Inflammatory macrophage treated with lipopolysaccharide for 4 hours (primary cell): ENCODE measurements at places on chromosomes 1 and 21.

DNA sequence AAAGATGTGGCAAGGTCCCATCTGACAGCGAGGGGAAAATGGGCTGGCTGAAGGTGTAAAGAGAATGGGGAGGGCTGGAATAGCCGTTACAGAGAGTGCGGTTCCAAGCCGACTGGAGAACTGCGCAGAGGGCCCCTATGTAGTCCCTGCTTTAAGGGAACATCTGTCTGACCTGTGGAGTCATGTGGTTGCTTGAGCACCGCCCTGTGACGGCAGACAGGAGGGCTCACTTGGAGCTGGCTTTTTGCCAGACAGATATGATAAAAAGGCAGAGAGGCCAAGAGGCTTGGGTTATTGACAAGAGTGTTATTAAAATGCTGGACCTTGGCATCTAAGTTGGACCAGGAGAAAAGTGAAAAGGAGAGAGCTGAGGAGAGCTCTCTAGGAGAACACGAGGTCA is 5.9 kb upstream of the PTPRF start:
- DNase-seq: no peak

- no peak for DNase-seq
Measured at GRCh38 chr1:119472819-119473175, 34.2 kb upstream of the HSD3B1 start.

DNA sequence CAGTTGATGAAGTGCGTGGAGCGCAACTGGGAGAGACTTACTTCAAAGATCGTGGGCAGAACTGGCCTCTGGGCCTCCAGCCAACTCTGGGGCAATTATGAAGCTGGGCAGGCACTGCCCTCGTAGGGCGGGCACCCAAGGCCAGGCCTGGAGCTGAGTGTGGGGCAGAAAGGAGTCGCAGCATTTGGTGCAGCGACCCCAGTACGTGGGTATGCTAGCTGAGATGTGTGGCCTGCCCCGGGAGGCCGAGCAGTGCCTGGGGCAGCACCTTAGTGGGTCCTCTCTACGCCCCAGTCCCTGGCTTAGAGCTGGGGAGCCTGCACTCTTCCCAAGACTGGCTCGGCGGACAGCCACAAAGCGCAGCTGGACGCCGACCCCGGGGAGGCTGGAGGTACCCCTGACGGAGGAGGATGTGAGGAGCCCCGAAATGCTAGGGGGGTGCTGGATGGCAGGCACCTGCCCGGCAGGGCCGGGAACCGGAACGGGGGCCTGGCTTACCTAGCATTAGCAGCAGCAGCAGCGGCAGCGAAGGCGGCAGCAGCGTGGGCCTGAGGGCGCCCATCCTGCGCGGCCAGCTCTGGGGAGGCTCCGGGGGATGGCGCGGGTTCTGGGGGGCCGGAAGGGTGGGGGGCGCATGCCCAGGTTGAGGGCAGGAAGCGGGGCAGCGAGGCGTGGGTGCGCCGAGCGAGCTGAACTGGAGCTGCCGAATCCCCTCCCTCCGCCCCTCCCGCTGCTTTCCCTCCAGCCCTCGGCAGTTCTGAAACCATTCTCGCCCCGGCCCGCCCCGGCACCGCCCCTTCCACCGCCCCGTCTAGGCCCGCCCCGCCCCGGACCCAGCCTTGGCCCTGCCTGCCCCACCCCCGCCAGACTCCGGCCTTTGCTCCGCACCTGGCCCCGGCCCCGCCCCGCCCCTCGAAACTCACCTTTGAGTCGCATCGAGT is at the start of gene IGSF8:
TSS of gene IGSF8 (minus strand) at position 709 of the 941 bp plus-strand sequence. CDS start at position 562, 147 bp downstream.
- DNase-seq: peak; percentile 75

GRCh38 chr1:152654110-152654509 is 9.1 kb upstream of the LCE2D start:
- DNase-seq: peak; percentile 55

DNA sequence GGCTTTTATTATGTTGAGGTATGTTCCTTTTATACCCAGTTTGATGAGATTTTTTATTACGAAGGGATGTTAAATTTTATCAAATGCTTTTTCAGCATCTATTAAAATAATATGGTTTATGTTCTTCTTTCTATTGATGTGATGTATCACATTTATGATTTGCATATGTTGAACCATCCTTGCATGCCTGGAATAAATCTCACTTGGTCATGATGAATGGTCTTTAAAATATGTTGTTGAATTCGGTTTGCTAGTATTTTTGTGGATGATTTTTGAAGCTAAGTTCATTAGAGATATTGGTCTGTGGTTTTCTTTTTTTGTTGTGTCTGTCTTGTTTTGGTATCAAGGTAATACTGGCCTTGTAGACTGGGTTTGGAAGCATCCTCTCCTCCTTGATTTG is 14.1 kb downstream of the GPR88 start:
- DNase-seq: no peak

DNA sequence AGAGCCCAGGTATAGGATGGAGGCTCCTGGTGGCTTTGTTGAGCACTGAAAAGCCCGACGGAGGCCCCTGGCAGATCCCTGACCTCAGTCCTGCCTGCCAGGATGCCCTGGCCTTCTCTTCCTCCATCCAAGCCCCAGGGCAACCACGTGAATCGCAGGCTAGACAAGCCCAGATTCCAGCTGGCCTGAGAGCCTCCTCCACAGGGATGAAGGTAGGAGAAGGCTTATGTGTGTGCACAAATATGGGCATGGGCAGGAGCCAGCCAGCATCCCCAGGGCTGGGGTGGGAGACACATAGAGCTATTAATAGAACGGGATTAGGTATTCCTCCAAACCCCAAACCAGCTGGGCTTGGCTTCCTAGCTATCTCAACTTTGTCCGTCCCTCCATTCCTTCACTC is 4.0 kb upstream of the EXTL1 start:
- no peak for DNase-seq

GRCh38 chr1:153536012-153536670 is 350 bp upstream of the S100A6 start:
- peak; percentile 81 for DNase-seq

DNA sequence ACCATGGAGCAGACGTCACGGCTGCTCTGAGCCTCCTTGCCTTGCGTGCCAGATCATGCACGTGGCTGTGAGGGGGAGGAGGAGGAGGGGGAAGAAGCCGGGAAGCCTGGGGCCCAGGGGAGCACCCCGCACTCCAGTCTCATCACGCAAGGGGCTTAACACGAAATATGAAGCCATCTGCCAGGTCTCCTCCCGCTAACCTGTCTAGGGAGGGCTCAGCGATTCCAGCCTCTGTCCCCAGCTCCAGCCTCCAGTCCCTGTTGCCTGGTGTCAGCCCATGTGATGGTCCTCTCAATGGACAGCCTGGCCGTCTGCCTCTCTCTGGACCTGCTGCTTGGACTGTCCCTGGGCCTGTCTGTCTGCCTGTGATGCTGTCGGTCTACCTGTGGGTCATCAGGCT is 22.5 kb upstream of the C1QA start:
- DNase-seq: no peak

GRCh38 chr1:52234708-52235107 is 92.8 kb downstream of the ZFYVE9 start:
- DNase-seq: no peak

DNA sequence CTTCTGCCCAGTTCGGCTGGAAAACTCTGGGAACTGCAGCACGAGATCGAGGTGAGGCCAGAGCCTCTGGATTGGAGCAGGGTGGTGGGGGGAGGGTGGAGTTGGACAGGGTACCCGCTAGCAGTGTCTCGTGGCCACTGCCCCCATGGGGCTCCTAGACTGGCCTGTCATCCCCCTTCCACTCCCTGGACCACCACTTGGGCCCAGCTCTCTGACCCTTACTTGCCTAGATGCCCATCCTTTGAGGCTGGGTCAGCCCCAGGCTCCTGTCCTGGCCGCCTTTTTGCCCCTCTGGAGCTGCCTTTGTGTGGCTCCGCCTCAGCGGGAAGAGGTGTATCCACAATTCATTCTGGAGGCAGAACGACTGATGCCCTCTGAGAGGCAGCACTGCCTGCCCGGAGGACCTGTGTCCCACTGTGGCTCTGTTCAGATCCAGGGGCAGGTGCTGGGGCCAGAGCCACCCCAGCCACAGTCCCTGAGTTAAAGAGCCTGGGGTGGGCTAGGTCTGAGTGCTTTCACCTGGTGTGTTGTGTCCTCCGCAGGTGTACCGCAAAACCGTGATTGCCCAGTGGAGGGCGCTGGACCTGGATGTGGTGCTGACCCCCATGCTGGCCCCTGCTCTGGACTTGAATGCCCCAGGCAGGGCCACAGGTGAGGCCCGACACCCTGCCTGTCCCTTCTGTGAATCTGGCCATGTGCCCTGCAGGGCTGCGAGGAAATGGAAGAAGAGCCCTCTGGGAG is 17.7 kb downstream of the FAAH start:
- no peak for DNase-seq

GRCh38 chr1:240962086-240962485 is 350.1 kb upstream of the GREM2 start:
- no peak for DNase-seq

DNA sequence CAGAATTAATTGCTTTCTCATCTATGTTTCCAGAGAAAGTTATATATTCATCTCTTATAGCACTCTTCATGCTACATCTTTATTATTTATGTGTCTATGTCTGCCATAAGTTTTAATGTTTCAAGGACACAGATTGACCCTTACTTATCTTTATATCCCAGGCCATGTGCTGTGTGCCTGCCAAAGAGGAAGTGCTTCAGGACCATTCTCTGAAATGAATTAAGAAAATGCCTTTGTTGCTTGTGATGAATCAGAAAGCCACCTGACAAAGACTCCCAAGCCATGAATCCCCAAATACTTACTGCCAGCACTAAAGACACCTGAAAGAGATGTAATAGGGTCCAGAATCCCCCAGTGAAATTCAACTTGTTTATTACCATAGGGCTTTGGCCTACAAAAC is 342.1 kb upstream of the C1orf87 start:
- no peak for DNase-seq
